ENCODE measurements at places on chromosomes 2 and 18.

DNA sequence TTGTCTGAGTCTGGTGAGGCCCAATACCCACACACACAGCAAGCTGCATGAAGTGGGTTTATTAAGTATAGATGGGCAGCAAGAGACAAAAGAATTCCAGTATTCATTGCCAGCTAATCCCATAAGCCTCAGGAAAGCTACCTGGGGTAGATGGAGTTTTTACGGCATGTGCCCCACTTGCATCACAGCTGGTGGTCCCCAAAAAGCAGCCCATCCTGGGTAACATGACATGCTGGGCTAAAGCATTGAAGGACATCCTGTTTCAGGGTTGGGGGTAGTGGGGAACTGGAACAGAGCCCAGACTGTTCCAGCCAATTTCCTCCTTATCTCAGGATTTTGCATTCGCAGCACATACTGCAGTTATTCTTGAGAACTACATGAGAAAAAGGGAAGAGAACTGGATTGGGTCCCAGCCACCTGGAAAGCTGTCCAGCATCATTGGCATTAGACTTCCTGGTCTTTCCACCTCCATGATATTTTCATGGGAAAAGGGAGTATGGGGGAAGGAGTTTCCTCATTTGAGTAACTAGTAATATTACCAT lies 240.1 kb upstream of the MMADHC start:
- DNase-seq = peak; percentile 12

DNA sequence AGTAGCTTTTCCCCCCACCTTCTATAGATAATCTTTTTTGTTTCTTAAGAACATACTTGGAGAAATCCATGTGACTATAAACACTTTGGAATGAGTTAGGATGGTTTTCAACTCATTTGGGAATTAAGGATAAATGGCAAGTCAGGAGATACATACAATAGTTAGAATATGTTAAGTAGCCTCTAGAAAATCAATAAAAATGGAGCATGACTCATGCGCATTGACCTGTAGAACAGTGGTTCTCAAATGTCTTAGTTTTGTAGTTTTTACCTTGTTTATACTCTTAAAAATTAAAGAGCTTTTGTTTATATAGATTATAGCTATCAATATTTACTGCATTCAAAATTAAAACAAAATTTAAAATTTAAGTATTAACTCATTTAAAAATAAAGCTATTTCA lies 24.7 kb downstream of the NUP35 start:
- DNase-seq = no peak

GRCh38 chr2:122669627-122670026 lies 914.2 kb downstream of the TSN start:
- DNase-seq = no peak

DNA sequence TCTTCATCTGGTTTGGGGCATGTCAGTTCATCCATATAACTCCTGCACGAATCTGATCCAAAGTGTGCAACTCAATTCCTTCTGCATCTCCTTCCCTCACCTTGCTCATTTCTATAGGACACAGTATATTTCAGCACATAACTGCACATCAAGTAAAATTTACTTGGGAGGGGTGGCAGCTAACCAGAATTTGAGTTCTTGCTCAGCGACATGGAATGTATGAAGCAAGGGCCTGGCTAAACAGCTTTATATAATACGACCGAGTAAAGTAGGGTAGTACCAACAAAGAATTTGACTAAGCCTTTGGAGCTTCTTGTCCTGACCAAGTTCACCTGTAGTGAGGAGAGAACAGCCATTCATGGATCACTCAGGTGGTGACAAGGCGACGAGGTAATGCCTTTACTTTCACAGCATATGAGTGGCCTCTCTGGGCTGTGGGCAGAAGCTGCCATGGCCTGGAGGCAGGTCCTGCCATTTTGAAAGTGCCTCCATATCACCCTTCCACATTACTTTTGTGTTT lies 570.2 kb upstream of the TNP1 start:
- DNase-seq = no peak

- no peak for DNase-seq
These were observed 112.7 kb upstream of the RBMS1 start for GRCh38 chr2:160606341-160606740.

DNA sequence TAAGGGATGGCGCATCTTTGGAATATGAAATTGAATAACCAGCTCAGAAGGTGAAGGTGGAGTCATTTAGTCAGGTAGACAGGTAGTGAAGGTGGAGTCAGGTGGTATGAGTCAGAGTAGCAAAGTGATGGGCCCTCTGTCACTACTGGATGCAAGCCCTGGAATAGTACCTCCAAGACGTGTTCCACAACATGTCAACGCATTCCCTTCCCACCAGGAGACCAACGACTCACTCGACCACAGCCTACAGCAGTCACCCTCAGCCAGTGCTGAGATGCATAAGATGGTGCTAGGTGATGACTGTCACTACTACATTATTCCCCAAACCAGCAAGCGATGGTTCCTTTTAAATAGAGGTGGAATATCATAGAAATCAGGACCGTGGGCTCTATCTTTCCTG lies 6.8 kb downstream of the CPLX4 start:
- no peak for DNase-seq

GRCh38 chr18:35089382-35089781 lies 48.2 kb downstream of the MAPRE2 start:
- DNase-seq = no peak

DNA sequence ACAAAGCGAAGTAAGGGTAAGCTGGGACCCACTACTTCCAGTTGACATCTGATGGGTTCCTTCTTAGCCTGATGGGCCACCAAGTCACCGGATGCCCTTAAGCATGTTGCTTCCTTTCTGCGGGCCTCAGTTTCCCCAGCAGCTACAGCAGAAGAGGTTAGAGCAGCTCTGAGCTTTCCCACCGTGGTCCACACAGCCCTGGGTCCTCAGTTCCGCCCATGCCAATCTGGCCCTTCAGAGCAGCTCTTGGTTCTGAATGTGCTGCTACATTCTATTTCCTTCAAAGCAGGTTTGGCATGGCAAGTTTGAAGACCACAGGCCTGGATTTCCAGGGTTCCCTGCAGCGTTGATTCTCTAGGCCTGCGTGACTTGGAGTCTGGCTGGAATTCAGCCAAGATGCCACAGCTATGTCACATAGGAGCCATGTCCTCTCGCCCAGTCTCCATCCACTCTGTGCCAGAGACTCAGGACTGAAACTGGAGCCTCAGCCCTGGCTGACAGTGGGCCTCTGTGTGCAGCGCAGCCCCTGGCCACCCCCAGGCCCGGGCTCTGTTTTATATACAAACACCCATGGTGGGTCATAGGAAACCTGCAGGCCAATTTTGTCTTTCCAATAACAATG lies 79.6 kb downstream of the TFCP2L1 start:
- DNase-seq = no peak

GRCh38 chr18:45349019-45349418 lies 266.3 kb upstream of the SLC14A2 start:
- no peak for DNase-seq

DNA sequence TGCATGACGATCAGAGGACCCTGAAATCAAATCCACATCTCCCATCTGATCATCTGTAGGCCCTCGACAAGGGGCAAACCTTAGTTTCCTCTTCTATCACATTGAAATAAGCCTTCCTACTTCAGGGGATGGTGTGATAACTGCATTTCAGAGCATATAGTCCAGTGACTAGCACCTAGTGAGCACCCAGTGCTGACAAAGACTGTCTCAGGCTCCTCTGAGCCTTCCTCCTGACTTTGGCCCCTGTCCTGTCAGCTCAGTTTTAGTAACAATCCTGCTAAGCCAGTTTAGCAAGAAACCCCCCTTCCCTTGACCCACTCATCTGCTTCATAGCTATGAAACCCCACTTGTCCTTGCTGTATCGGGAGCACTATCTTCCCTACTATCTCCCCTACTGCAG lies 304.0 kb downstream of the ALK start:
- DNase-seq = no peak

DNA sequence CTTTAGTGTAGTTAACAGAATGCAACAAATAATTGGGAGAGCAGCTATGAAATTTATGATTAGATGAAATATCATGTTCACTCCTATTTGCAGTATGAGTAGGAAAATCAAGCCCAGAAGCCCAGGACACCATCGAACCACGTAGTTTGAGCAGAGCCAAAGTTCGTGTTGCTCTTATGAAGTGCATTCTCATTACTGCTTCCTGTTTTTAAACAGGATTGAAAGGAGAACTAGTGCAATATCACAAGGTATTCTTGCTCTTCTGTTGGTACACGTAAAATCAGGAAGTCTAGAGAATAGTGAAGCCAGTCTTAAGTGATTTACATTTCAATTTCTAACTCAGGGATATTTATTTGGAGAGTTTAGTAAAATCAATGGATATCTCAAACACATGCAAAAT lies 21.1 kb downstream of the ARHGAP15 start:
- DNase-seq = no peak

- DNase-seq = peak; percentile 19
These were observed 653 bp downstream of the MRPS9 start for GRCh38 chr2:105038383-105039061.
